Left renal cortex interstitium (tissue), 4 donors: ENCODE measurements at places on chromosomes 11 and 22. TPM values are rescaled to one million over a fixed set of nuclear protein-coding genes. Genes with fewer than 3 reads are reported as not detected.

DNA sequence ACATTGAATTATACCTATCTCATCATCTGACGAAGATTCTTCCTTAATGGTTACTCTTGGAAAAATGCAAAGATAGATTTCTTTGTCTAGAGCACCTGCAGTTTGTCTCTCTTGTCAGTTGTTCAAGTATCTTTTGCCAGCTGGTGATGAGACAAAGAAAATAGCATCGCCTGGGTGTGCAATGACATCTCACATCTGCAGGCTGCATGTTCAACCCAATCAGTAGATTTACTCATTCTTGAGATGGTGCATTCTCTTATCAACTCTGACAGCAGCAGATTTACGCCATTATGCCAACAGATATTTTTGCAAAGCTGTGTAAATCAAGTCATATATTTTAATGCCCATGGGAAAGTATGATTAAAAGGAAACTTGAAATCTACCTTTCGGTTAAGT, 164.6 kb upstream of the PDGFD start:
- no peak for DNase-seq

Gene CRYBB3
- polyA plus RNA-seq, result 0.32 TPM

Gene TEX54
- polyA plus RNA-seq, result not detected

Gene MOB2
- polyA plus RNA-seq, result 34.3 TPM

Gene POU2AF1
- polyA plus RNA-seq, result 0.59 TPM

Gene ZBTB16
- polyA plus RNA-seq, result 0.82 TPM

Gene C11orf71
- 20.6 TPM for polyA plus RNA-seq

Gene CHORDC1
- polyA plus RNA-seq, result 39.7 TPM
